ENCODE measurements at places on chromosomes 1 and 21.

GRCh38 chr1:21042929-21043605, 133.6 kb downstream of the EIF4G3 start:
- no peak for DNase-seq

- no peak for DNase-seq
Observed at GRCh38 chr1:69535490-69535889, 32.2 kb upstream of the LRRC7 start.

GRCh38 chr1:165287329-165287728, 69.2 kb downstream of the LMX1A start:
- no peak for DNase-seq

DNA sequence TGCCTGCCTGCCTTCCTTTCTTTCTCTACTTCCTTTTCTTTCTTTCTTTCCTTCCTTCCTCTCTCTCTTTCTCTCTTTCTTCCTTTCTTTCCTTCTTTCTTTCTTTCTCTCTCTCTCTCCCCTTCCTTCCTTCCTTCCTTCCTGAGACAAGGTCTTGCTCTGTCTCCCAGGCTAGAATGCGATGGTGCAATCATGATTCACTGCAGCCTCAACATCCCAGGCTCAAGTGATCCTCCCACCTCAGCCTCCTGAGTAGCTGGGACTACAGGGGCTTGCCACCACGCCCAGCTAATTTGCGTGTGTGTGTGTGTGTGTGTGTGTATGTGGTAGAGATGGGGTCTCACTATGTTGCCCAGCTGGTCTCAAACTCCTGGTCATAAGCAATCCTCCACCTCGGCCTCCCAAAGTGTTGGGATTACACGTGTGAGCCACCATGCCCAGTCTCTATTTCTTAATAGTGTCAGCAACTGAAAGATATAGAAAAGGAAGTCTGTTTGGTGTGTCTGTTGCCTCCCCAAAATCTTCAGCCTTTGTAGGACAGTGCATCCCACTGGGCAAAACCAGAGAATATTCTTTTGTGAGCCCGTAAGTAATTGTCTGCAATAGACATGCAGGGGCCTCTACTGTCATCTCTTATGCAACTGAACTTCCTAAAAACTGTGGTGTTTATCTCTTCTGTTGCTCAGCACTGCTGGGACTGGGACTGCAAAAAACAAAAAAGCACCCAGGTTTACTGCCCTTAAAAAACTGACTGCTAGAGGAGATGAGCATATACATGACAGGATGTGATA, 20.9 kb upstream of the RAB4A start:
- DNase-seq = no peak

GRCh38 chr1:50095716-50096115, 13.0 kb upstream of the ELAVL4 start:
- DNase-seq = no peak

DNA sequence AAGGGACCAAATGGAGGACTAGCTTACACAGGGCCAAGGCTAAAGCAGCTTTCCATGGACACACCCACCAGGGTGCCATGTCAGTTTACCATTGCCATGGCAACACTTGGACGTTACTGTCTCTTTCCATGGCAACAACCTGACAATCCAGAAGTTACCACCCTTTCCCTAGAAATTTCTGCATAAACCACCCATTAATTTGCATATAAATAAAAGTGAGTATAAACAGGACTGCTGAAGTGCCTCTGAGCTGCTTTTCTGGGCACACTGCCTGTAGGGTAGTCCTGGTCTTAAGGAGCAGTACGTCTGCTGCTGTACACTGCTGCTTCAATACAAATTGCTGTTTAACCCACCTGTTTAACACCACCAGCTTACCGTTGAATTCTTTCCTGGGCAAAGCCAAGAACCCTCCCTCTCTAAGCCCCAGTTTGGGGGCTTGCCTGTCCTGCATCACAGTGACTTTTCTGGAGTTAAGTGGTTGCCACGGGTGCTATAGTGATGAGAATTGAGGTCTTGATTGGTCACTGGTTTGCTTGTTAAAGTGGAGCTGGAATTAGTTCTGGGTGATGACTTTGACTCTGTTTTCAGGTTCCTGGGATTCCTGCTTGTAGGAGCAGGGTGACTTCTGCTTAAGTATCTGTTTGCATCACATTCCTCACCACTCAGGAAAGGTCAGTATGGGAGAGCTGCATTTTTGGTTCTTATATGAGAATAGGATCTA, 83.2 kb downstream of the CLDN17 start:
- no peak for DNase-seq

DNA sequence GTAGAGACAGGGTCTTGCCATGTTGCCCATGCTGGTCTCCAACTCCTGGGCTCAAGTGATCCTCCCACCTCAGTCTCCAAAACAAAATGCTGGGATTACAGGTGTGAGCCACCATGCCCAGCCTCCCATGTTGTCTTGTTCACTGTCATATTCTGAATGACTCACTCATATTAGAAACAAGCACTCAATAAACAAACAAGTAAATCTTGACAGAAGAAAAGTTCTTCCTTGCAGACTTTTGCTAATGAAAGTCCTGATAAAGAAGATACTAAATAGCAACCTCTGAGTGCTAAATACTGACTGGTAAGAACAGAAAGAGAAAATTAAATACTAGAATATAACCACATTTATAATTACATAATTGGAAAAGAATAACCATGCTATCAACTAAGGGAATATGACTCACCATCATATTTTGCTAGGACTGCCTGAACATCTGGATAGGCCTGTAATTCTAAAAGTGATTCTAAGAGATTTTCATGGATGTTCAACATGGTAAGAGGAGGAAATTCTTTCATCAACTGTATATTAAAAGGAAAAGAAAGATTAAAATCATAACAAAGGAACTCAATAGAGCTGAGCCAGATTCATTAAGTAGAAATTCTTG, 37.3 kb downstream of the ST7L start:
- no peak for DNase-seq

- DNase-seq = no peak
Observed at GRCh38 chr1:8427493-8427892, 109.6 kb downstream of the SLC45A1 start.

- no peak for DNase-seq
Observed at GRCh38 chr1:6503884-6504602, 12.6 kb upstream of the PLEKHG5 start.

DNA sequence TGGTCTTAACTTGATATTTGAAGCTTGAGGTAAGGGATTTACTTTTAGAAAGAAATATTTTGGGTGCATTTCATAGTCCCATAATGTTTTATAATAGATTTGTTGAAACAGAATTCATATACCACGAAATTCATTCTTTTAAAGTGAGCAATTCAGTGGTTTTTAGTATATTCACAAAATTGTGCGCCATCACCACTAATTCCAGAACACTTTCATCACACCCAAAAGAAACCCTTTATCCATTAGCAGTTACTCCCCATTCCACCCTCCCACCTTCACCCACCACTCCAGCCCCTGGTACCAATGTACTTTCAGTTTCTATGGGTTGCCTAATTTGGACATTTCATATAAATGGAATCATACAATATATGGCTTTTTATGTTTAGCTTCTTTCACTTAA, 38.9 kb upstream of the DMRTB1 start:
- no peak for DNase-seq

- DNase-seq = no peak
Observed at GRCh38 chr1:245541369-245541768, 386.6 kb downstream of the KIF26B start.

DNA sequence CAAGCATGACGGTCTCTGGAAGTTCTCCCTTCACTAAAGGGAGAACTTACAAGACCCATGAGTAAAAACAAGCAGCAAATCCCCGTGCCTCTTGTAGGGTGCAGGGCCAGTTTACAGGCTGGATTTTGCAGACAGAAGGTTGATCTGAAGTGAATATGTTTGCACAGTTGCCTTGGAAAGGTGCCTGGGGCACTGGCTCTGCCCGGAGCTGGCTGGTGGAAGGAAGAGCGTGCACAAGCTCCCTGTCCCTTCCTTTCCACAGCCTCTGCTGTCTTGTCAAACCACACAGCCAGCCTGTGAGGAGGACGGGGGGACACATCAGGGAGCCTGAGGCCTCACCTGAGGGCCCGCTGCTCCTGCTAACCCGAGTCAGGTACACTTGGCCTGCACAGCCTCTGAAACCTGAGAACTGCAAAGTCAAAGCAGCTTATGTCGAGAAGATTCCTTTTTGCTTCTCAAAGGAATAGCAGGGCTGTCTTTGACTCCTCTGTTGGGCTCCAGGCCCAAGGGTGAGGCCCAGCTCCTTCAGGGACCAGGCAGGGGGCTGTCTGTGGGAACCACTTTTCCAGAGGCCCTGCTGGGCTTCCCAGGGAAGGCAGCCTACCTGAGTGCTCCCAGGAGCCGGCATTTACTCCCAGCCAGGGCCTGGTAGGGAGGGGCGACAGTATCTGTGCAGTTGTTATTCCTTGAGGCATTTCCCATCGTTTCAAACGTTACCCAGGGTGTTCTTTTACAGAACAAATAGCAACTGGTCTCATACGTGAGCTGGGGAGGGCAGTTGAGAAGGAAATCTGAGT, 251.5 kb downstream of the SIPA1L2 start:
- DNase-seq = no peak

DNA sequence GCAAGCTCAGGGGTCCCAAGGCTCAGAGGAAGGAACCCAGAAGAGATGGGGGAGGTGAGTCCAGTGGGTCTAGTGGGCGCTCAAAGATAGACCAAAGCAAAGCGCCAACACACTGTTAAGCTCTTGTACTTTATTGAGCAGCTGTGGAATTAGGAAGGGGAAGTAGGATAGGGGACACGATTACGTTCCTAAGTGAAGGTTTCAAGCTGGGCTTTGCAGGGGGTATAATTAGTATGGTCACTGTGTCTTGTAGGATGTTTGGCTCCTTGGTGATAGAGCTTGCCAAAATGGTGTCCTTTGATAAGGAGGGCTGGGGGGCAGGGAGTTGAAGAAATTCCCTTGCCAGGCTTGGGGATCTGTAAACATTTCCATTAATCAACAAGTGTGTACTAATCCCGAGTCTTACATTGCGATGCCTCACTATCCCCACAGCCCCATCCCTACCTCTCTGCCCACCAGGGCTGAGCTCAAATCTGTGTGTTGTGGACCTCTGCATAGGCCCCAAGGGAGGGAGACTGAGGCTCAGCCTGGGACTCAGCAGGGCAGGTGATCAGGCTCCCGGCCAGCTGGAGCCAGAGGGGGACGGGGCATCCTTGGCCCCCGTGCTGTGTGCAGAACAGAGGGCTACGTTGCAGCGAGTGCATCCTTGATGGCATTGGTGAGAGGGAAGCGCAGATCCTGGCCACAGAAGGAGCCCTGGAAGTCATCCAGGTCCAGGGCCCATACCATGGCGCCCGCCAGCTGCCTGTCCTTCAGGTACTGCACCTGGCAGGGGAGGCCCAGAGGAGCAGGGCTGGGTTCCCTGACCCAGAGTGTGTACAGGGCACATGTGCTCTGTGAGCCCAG, 3.4 kb upstream of the MYBPH start:
- DNase-seq = peak; percentile 60

- no peak for DNase-seq
Observed at GRCh38 chr21:31543191-31543590, 116.3 kb upstream of the SOD1 start.

DNA sequence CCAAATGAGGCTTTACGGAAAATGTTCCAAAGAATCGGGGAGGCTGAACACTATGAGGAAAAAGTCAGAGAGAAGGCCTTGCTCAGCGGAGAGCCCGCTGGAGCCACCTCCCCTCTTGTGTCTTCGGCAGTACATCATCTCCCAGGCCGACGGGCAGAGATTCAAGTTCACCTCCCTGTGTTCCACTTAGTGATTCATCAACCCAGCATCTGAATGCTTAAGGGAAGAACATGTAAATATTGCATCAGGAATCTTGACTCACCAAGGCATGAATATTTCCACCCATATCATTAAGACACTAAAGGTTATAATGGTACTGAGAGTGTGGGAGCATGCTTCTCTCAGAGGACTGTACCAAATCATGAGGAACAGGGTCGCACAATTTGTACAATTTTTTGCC, 172.5 kb downstream of the ST6GALNAC5 start:
- no peak for DNase-seq

DNA sequence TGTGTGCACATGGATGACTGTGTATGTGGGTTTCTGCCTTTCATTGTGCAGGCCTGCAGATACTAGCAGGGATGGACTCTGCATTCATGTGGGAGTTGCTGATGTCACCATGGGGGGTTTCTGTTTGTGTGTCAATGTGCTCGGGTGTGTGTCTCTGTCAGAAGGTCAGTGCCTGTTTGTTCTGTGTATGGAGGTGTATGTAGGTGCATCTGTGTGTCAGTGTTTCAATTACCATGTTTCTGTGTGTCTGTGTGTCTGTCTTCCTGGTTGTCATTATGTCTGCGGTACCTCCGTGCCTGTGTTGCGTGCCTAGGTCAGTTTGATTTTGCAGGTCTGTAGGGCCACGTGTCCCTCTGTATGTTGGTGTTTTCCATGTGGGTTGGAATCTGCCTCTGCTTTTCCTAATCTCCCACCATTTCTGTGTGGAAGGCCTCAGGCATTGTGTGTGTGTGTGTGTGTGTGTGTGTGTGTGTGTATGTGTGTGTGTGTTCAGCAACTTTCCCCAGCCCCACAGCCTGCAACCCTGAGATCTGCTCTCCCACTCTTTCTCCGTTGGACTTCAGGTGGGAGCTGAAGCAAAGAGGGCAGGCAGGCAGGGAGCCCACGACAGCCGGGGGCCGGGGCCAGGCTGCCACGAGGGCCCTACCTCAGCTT, 36.7 kb upstream of the WASF2 start:
- no peak for DNase-seq

GRCh38 chr1:57307392-57308170, 116.3 kb downstream of the DAB1 start:
- peak; percentile 16 for DNase-seq

GRCh38 chr1:212447478-212447877, 14.8 kb downstream of the NENF start:
- DNase-seq = no peak

DNA sequence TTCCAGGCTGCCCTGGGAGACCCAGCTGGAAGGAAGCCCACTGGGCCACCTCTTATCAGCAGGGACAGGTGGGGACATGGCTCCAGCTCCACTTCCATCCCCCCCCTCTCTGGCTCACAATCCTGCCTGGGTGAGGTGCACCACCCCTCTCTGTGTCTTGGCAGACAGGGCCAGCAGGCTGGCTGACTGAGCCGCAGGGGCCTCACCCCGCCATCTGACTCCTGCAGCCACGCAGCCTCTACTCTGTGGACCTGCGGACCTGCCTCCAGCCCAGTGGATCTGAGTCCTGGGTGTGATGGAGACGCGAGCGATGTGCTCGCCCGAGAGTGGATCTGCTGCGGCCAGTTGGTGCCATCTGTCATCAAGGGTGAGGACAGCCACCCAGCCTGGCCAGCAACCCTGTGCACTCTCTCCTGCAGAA, 30.1 kb downstream of the RCC2 start:
- no peak for DNase-seq

GRCh38 chr1:6538956-6539355, 15.4 kb downstream of the NOL9 start:
- no peak for DNase-seq

DNA sequence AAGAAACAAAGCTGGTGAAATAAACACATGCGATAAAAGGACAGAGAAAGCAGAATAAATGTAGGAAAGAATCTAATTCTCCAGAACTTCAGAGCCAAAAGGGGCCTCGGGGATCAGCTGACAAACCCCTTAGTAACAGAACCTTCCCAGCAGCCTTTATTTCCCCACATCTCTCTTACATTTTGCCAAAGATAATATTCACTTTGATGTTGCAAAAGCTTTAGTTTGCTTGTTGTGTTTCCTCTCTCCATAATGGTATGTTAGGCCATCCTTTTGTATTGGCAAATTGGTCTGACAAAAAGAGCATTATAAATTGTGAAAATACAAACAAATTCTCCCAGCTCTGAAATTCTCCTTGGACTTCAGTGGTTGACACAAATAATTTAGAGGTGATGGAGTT, 54.9 kb downstream of the OPTC start:
- no peak for DNase-seq

- DNase-seq = no peak
Observed at GRCh38 chr1:3473381-3473844, 18.9 kb downstream of the ARHGEF16 start.

Measured in WERI-Rb-1 (cell line).